NCI-H1694 (cell line): ENCODE measurements at places on chromosomes 4 and X.

DNA sequence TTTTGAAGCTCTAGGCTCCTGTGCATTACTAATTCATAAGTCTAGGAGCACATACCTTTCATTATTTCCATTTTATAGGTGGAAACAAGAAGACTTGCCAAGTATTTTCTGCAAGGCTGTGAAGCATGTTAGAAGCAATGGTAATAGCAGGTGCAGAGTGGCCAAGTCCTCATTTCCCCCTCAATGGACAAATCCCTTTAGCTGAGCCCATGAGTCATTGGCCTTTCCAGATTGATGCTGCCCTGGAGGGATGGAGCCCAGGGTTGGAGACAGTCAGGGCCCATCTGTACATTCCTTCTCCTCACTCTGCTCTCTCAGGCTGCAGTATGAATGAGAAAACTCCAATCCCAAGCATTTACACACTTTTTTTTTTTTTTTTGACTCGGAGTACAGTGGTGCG lies 6.6 kb downstream of the MGST2 start:
- no peak for DNase-seq

DNA sequence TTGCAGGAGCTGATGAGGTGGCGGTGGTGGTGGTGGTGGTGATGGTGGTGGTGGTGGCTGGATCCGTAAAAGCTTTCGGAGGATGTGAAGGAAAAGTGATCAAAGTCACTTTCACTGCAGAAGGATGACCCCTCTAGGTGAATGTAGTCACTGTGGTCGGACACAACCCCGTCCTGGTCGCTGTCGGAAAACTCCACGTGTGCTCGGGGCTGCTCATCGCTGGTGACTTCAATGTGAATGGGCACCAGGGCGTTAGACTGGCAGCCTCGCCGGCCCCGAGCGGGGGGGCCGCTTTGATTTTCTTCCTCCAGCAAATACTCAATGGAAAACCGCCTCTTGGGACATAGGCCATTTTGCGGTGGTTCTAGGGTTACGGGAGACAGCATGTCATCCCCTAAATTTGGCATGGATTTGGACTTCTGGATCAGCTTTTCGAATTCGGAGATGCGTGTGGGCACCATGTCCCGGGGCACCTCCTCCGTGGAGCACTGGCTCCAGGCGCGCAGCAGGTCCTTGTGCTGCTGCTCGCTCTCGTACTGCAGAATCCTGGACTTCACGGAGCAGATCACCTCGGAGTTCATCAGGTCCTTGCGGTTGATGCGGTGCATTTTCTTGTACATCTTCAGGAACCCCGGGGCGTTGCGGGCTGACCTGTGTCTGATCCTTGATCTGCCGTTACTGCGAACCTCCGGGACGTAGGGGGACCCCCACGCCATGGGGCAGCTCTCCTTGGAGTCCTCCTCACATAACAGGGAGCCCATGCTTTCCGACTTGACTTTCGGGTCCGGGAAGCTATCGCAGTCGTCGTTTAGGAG lies 88.3 kb upstream of the PDLIM3 start:
- no peak for DNase-seq

GRCh38 chrX:102042372-102043325 lies 82.8 kb upstream of the TCEAL2 start:
- no peak for DNase-seq

- no peak for DNase-seq
Measured at GRCh38 chr4:86092684-86093083, 267.2 kb downstream of the MAPK10 start.

GRCh38 chrX:118530219-118530911 lies 34.8 kb downstream of the DOCK11 start:
- no peak for DNase-seq

DNA sequence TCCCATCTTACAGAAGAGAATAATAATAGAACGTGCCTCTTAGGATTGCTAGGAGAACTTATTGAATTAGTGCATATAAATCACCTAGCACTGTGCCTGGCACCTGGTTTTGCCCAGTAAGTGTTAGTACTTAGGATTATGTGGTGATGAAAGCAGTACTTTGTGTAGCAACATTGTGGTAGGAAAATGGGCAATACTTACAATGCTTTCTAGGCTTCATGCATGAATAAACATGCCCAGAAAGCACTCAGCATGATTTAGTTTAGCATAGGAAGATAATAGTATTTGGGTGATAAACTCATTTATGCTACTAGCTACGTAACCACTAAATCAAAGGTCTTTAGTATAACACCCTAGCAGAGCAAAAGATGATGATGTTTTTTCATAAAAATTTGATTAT lies 105.6 kb downstream of the NEUROG2 start:
- DNase-seq: no peak

DNA sequence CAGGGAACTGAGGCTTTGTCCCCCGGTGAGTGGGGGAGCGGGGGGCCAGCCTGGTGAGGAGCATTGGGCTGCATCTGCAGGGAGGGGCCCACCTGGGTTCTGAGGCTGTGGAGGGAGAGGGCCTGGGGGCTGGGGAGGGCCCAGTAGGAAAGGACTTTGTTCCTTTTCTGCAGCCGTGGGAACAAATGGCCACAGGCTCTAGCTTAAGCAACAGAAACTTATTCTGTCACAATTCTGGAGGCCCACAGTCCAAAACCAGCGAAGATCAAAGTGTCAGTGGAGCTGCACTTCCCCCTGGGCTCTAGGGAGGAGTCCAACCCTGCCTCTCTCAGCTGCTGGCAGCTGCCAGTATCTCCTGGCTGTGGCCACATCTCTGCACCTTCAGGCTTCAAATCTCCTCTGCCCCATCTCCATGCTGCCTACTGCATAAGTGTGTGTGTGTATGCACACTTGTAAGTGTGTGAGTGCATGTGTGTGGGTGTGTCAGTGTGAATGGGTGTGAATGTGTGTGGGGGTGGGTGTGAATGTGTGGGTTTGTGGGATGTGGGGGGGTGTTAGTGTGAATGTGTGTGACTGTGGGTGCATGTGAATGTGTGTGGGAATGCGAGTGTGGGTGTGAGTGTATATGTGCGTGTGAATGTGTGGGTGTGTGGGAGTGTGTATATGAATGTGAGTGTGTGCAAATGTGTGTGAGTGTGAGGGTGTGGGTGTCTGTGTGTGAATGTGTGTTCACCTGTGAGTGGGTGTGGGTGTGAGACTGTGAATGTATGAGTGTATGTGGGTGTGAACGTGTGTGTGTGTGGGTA lies 204.5 kb upstream of the PSAPL1 start:
- DNase-seq: no peak

DNA sequence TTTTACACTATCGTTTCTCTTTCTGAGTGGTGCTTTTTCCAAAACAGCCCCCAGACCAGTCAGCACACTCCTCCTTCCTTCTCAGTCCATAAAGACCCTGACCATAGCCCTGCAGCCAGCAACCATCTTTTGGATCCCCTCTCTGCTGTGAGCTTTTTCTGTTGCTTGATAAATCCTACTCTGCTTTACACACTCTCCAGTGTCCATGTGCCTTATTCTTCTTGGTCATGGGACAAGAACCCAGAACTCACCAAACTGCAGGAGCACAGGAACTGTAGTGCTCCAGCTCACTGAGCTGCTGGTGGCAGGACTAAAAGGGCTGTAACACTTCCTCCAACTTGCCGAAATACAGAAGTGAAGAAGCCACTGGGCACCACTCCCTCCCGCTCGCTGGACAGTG lies 32.5 kb downstream of the COX18 start:
- no peak for DNase-seq

DNA sequence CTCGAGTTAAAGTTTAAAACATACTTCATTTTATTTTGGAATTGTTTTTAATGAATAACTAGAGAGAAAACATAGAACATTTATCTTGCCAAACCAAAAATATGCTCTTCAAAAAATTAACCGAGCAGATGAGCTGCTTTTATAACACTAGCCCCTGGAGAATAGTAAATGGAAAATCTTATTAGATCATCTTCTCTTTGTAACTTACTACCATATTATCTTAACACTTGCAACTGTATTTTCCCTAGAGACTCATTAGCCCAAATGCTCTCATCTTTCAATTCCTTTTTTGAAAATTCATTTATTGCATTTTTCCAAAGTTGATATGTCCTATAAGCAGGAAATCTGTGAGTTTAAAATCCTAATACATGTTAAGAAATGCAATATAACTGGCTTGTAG lies 143.3 kb downstream of the CAMK2D start:
- no peak for DNase-seq

DNA sequence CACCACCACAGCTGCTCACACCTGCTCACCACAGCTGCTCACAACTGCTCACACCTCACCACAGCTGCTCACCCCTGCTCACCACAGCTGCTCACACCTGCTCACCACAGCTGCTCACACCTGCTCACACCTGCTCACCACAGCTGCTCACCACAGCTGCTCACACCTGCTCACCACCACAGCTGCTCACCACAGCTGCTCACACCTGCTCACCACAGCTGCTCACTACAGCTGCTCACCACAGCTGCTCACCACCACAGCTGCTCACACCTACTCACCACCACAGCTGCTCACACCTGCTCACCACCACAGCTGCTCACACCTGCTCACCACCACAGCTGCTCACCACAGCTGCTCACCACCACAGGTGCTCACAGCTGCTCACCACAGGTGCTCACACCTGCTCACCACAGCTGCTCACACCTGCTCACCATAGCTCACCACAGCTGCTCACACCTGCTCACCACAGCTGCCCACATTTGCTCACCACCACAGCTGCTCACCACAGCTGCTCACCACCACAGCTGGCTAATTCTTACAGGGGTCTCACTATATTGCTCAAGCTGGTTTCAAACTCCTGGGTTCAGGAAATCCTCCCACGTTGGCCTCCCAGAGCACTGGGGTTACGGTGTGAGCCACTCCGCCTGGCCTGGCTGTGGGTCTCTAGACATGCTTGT lies 30.4 kb upstream of the CPLX1 start:
- DNase-seq: no peak
